ENCODE measurements at places on chromosomes 1 and 21.

- no peak for DNase-seq
These were observed 12.8 kb upstream of the LRRC52 start for GRCh38 chr1:165531021-165531420.

DNA sequence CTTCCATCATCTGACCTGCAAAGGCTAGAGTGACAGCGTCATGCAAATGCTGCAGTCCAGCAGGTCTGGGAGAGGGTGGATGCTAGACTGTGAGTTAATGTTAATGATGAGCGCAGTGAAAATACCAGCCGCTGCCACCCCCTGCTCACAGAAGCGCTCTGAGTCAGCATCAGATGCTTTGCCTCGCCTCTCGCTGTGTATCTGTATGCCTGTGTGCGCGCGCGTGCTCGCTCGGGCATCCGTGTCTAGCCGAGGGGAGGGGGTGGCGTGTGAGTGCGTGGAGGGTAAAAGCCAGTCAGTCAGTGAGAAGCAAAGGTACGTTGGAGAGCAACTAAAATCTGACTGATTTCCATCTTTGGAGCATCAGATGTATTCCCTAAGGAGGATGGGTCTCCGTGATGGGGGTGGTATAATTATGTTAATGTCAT, 858.7 kb downstream of the USP25 start:
- peak; percentile 61 for DNase-seq

- no peak for DNase-seq
These were observed 3.2 kb downstream of the NOS1AP start for GRCh38 chr1:162072740-162073139.

- peak; percentile 38 for DNase-seq
These were observed 139.7 kb upstream of the BEND5 start for GRCh38 chr1:48916130-48917069.

- DNase-seq: no peak
These were observed 123.7 kb downstream of the ACTL8 start for GRCh38 chr1:17878837-17879236.

- no peak for DNase-seq
These were observed 37.2 kb downstream of the RRP1 start for GRCh38 chr21:43826623-43826974.

Data from NCI-H1436 (cell line).